GM13977 (cell line): ENCODE measurements at places on chromosomes 7 and 10.

DNA sequence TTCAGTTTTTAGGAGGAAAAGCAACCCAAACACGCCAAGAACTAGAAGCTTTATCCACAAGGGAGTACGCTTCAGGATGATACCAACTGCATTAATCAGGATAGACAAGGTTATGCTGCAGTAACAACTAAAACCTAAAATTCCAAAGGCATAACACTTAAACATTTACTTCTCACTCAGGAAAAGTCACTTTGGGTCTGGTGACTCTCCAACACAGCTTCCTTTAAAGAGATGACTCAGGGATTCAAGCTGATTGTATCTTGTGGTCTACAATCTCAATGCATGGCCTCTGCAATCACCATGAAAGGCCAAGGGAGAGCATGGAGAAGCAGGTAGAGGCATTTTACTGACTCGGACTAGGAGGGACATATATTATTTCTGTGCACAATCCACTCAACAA is 315.8 kb downstream of the KCNMA1 start:
- DNase-seq = no peak

- no peak for DNase-seq
These were observed 17.2 kb downstream of the EMX2 start for GRCh38 chr10:117559712-117560111.

DNA sequence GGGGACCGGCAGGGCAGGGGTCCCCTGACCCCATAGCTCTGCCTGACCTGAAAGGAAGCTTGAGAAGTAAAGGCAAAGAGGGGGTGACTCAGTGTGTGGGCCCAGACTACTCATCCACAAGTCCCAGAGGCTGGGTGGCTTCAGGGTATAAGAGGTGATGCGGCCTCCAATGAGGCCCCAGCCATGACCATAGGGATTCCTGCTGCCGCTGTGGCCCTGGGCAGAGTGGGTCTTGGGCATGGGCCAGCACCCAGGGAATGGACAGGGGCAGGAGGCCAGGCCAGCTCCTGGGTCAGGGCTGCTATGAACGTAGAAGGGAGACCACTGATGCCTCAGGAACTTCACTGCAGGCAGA is 64.4 kb upstream of the EBF3 start:
- no peak for DNase-seq

DNA sequence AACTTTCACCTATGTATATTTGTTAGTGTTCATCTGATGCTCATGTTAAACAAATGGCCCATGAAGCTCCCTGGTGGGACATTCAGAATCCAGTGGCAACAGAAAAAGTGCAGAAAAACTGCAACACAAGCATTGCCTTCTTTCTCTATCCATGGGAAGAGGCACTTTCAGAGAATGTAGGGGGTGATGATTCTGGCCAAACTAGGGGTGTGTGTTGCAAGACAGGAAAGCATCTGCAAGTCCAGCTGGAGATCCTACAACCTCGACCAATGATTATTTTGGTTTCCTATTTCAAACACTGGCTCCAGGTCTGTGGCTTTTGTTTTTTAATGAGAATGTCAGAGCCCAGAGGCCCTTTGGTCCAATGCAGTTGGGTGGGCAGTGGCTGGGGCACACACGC is 198.7 kb downstream of the CXCL12 start:
- no peak for DNase-seq

- no peak for DNase-seq
These were observed 320.6 kb downstream of the FRMD4A start for GRCh38 chr10:14010101-14010558.

GRCh38 chr10:3365630-3366029 is 193.0 kb upstream of the PITRM1 start:
- DNase-seq = peak; percentile 16

DNA sequence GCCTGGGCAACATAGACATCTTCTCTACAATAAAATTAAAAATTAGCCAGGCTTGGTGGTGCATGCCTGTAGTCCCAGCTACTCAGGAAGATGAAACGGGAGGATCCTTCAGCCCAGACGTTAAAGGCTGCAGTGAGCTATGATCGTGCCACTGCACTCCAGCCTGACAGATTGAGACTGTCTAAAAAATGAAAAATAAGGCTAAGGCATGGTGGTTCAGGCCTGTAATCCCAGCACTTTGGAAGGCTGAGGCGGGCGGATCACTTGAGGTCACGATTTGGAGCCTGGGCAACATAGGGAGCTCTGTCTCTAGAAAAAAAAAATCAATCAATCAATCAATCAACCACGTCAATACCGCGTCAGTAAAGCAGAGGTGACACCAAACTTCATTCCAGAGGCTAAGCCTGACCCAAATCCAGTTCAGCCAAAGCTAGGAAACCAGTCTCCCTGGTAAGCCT is 31.1 kb downstream of the MRPS24 start:
- DNase-seq = no peak
